ENCODE measurements at places on chromosomes 11 and 22.

DNA sequence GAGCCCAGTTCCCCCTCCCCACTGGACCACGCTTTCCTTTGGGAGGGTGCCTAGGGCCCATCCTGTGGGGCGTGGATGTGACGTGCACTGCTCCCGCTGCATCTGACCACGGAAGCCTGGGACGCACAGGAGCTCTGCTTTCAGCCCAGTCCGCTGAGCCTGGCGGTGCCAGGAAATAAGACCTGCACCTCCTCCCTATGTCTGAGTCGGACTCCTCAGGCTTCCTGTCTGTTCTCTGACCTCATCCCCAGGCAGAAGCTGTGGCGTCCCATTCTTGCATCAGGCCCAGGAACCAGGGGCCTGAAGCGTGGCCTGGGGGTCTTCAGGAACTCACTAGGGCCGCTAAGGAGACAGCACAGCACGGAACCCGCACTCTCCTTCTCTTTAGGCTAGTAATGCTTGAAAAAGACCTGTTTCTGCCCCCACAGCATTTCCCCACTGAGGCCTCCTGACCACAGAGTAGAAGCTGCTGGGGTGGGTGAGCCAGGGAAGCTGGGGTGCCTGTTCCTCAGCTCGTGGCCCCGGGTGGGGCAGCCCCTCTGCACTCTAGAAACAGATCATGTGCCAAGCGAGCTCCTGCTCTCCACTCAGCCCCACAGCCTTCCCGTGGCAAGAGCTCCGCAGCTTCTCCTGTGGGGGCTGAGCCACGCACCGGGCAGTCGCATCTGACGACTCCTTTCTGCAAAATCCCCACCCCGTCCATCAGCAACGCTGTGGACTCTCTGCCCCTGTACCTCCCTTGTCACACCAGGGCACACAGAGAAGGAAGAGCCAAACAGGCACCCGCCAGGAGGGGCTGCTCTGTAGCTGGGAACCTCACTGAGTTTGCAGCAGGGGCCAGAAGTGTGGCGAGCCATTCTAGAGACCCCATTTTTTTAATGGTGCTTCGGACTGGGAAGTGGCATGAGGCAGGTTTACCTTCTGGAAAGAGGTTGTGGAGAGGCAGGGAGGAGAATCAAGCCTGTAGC lies 22.6 kb downstream of the MOV10L1 start:
- no peak for DNase-seq

- DNase-seq: no peak
Observed at GRCh38 chr11:31820438-31820818, 9.3 kb upstream of the PAX6 start.

- no peak for DNase-seq
Observed at GRCh38 chr22:42174062-42174461, 43.5 kb upstream of the CYP2D6 start.

GRCh38 chr11:37105427-37105826 lies 507.4 kb upstream of the RAG2 start:
- DNase-seq: no peak

- DNase-seq: peak; percentile 87
Observed at GRCh38 chr22:42887523-42888507, 30.7 kb upstream of the ARFGAP3 start.

DNA sequence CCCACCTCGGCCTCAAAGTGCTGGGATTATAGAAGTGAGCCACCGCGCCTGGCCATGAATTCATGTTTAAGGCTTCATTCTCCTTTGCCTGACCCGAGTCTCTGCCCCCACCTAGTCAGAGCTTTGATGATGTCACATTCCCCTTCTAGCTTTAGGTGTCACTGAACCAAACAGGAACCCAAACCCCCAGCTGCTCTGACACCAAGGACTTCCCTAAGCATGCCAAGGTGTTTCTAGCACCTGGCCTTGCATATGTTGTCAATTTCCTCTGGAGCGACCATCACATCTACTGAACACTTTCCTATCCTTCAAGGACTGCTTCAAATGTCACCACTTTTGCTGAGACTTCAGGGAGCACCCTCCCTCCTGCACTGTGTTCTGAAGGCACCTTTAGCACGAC lies 2.3 kb downstream of the F2 start:
- DNase-seq: no peak

- peak; percentile 64 for DNase-seq
Observed at GRCh38 chr11:134639586-134640330, 227.7 kb upstream of the B3GAT1 start.

DNA sequence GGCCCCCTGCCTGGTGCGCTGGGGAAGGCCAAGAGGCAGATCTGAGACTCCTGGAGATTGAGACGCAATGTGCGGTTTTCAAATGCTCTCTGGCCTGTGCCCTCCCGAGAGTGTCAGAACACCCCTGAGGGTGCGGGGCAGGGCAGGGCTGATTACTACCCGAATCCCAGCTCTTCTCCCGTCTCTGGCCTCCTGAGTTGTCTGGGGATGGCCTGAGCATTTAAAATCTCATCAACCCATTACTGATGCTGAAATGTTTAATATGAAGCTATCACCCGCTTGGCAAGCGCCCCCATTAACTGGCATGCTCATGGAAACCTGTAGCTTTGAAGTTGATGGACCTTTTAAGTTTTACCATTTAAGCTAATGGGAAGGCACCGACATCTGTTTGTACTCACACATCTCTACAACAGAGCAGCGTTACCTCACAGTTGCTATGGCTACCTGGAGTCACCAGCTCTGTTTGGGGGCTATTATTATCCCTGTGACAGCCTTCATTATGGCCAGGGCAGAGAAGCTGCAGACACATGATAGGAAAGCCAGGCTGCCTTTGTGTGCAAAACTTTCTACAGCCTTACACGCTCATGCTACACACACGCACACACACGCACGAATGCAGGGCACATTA lies 3.6 kb upstream of the MB start:
- no peak for DNase-seq

- DNase-seq: no peak
Observed at GRCh38 chr11:61482513-61482912, 26.0 kb upstream of the LRRC10B start.

DNA sequence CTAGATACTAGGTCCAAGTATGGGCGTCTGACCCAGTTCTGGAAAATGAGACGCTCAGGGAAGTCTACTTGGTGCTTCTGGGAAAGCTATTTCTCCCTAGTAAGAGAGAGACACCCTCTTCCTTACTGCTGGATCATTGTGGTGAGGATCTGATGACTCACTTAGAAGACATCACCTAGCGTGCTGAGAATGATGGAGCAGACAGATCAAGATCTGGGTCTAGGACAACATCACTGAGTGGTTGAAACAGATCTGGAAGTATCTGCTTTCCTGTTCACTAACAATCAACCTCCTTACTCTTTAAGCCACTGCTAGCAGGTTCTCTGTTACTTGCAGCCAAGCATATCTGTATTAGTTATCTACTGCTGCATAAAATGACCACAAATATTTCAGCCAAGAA lies 38.3 kb upstream of the HMGXB4 start:
- DNase-seq: no peak

DNA sequence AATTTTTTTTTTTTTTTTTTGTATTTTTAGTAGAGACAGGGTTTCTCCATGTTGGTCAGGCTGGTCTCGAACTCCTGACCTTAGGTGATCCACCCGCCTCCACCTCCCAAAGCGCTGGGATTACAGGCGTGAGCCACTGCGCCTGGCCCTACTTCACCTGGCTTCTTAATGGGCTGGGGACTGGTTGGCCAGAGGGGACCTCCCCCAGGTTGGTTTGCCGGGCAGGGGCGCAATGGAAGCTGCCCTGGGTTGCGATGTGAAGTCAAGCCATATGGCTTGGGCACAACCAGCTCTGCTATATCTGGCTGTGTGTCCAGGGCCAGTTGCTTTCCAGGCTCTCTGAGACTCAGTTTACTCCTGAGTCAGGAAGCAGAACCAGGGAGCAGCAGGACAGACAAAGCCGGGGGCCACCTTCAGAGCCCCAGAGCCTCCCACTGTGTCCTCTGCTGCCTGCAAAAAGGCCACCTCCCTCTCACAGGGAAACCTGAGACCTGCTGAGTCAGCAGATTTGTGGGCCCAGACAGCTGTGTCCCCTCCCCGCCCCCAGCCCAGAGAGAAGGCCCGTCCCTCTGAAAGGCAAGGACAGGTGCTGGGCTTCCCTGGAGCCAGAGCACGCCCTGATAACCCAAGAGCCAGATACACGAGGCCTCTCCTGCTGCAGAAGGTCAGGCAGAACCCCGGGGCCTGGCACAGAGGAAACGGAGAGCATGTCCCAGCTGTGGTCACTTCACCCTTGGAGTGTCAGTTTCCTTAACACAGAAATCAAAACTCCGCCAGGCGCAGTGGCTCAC lies 29.2 kb upstream of the DAGLA start:
- peak; percentile 63 for DNase-seq

DNA sequence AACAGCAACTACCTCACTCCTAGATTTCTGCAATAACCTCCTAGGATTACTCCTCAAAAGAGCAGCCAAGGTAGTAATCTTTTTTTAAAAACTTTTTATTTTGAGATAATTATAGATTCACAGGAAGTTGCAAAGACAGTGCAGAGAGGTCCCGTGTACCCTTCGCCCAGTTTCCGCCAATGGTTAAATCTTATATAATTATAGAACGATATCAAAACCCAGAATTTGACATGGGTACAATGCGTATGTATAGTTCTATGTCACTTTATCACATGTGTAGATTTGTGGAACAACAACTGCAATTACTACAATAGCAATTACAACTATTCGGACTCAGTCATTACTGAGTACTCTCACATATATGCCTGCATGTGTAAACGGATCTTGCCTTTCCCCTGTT lies 94.8 kb upstream of the APOA1 start:
- DNase-seq: no peak

- no peak for DNase-seq
Observed at GRCh38 chr22:47810505-47811500, 1048.4 kb downstream of the TBC1D22A start.

GRCh38 chr11:117313828-117314768 lies 2.0 kb downstream of the BACE1 start:
- no peak for DNase-seq

DNA sequence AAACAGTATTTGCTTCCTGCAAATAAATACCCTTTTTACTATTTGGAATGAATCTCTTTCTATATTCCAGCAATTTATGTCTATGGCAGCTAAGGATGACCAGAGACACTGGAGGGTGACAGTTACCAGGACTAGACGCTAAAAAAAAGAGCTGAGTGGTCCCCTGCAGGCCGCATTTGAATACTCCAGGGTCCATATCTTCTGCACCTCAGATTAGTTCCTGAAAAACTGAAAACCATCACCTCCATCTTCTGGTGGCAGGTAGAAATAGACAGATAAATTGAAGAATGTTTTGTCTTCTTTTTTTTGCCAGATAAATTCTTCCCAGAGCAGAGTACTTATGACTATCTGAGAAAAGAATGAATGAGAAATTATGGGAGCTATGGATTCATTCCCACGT lies 145.6 kb downstream of the CSNK2A3 start:
- DNase-seq: no peak

GRCh38 chr11:129592191-129592590 lies 216.5 kb downstream of the BARX2 start:
- DNase-seq: no peak

- no peak for DNase-seq
Observed at GRCh38 chr11:102599642-102600261, 25.4 kb downstream of the MMP20 start.

DNA sequence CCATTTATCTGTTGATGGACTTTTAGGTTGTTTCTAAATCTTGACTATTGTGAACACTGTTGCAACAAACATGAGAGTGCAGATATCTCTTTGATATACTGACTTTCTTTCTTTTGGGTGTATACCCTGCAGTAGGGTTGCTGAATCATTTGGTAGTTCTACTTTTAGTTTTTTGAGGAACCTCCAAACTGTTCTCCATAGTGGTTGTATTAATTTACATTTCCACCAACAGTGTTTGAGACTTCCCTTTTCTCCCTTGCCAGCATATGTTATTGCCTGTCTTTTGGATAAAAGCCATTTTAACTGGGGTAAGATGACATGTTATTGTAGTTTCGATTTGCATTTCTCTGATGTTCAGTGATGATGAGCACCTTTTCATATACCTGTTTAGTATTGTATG lies 330.0 kb downstream of the DDX10 start:
- no peak for DNase-seq

- DNase-seq: no peak
Observed at GRCh38 chr11:11252403-11252802, 100.6 kb downstream of the CSNK2A3 start.

DNA sequence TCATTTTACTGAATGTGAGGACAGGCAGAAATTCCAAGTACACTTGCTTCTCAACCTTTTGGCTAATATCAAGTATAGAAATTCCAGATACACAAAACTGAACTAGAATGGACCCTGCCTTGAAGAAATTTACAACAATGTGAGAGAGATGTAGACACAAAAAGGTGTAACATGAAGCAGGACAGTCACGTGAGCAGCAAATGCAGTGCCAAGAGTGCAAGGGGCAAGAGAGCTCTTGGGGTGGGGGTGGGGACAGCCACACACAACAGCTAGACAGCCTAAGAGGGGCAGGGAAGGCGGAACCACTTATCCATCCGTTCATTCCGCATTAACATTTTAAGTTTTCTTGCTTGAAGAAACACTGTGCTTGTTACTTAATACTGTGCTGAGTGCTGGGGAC lies 28.9 kb downstream of the PLEKHA7 start:
- DNase-seq: no peak

DNA sequence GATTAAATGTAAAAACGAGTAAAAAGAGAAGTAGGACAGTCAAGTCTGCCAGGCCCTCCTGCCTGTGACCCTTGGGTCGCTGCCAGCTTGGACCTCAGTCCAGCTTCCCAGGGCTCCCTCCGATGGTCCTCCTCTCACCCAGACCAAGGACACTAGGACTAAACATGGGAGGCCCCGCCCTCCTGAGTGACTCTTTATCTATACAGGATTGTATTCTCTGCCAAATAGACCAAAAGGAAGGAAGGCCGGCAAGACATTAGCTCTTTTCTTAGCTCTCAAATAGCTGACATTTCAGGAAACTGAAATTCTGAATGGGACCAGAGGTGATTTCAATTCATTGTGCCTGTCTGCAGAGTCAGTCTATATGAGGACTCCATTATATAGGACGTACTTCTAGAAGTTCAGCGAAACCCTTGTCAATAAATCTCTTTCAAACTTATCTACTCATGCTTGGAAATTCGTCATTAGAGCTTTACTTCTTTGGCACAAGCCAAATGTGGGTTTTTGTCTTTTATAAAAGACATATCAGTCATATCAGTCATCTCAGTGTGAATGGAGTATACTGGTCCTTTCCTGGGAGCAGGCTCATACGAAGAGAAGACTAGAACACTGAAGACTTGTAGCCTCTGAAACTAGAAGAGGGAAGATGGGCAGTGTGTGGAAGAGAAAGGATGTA lies 28.5 kb downstream of the ADORA2A start:
- DNase-seq: no peak

DNA sequence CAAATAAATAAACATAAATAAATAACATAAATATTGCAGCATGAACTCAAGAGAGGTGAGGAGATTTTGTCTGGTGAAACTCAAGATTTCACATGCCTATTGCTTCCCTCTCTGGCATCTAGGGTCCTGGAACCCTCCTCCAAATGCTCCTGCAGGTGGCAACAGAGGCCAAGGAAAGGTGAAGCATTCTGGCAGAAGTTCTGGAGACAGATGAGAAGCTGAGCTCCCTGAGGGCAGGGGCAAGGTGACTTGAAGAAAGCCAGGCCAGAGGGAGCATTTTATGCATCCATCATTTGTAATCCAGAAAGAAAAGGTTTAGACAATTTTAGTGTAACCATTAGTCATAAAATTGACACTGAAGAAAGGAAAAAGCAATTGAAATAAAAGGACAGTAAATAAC lies 64.9 kb downstream of the ENDOD1 start:
- peak; percentile 62 for DNase-seq

Measured in transverse colon (tissue), 4 donors.